ENCODE measurements at places on chromosomes 5 and 9.

DNA sequence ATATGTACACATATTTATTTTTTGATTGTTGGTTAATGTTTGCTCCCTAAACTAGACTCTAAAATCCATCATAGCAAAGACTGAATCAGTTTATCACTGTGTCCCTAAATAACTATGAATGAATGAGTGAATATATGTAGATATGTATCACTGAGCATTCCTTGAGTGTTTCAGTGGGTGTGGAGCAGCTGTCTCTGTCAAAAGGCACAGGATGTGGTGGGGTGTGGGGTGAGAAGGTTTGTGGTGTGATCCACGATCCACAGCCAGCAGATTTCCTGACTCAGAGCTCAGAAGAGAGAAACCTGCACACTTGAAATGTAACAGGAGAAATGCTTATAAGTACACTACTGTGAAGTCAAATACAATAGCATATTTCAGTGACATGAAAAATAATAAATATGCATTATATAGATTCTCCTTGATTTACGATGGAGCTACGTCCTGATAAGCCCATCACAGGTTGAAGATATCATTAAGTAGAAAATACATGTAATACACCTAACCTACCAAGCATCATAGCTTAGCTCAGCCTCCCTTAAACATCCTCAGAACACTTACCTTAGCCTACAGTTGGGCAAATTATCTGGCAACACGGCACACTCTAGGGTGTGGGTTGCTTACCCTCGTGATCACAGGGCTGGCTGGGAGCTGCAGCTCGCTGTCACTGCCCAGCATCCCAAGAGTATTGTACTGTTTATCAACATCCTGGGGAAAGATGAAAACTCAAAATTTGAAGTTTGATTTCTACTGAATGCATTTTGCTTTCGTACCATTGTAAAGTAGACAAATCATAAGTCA is 287.0 kb downstream of the GAS1 start:
- DNase-seq, result peak; percentile 90
- H3K27ac ChIP-seq, result peak overlapping the region; percentile 39
- H3K27me3 ChIP-seq, result no peaks in the 10 kb centered on the region
- no peaks in the 10 kb centered on the region for H3K36me3 ChIP-seq

DNA sequence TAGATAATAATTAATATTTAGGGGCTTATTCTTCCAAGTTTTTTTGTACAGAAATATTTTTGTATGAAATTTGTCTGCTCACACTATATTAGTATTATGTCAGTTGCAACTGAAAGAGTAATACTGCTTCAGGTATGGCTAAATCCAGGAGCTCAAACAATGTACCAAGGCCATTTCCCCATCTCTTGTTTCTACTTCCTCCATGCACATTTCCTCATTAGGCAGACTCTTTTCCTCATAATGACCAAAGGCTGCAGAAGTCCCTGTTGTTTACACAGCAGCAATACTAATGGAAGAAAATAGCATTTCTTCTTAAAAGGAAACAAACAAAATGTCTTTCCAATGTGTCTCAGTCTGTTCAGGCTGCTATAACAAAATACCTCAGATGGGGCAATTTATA is 9.2 kb upstream of the OTULINL start:
- H3K27me3 ChIP-seq, result peaks cover 28% of the 10 kb centered on the region
- no peak overlapping the region for H3K4me3 ChIP-seq
- no peaks in the 10 kb centered on the region for H3K4me1 ChIP-seq
- no peak for DNase-seq
- H3K27ac ChIP-seq, result no peak overlapping the region

DNA sequence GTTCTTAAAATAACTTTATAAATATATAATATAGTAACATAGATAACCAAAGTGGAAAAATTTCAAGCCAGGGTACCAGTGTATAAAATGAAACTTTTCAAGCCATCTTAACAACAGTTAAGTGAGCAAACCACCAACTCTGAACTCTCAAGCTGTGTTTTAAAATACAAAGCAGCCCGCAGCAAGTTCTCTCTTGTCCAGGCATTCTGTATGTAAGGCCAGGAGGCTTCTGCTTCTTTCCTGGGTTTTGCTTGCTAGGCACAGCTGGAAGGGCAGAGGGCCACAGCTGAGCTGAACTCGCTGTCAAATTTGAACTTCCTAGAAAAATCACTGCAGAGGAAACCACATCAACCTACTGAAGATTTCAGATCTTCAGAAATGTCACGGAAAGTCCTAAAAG is 6.8 kb upstream of the CTNNAL1 start:
- no peak for DNase-seq
- no peak overlapping the region for H3K4me3 ChIP-seq
- H3K36me3 ChIP-seq, result peaks cover 7% of the 10 kb centered on the region
- no peaks in the 10 kb centered on the region for H3K27me3 ChIP-seq
- no peaks in the 10 kb centered on the region for H3K4me1 ChIP-seq

DNA sequence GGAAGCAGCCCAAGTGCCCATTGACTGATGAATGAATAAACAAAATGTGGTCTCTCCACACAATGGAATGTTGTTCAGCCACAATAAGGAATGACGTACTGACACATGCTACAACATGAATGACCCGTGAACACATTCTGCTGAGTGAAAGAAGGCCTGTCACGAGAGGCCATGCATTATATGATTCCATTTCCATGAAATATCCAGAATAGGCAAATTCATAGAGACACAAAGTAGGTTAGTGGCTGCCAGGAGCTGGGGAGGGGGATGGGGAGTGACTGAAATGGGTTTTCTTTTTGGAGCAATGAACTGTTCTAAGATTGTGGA is 41.4 kb downstream of the BICD2 start:
- no peak overlapping the region for H3K4me3 ChIP-seq
- H3K27me3 ChIP-seq, result no peaks in the 10 kb centered on the region
- no peaks in the 10 kb centered on the region for H3K4me1 ChIP-seq

GRCh38 chr5:174545926-174546325 is 178.5 kb upstream of the MSX2 start:
- H3K4me3 ChIP-seq, result no peak overlapping the region
- no peak overlapping the region for H3K27ac ChIP-seq
- H3K36me3 ChIP-seq, result no peaks in the 10 kb centered on the region
- peaks cover 24% of the 10 kb centered on the region for H3K27me3 ChIP-seq

- H3K27me3 ChIP-seq, result 0 out of 2 replicates have a peak, but pooled peaks cover 4% of the 10 kb centered on the region
- no peak overlapping the region for H3K4me3 ChIP-seq
- no peak for DNase-seq
Observed at GRCh38 chr9:71368157-71368556, 246.7 kb upstream of the TRPM3 start.

DNA sequence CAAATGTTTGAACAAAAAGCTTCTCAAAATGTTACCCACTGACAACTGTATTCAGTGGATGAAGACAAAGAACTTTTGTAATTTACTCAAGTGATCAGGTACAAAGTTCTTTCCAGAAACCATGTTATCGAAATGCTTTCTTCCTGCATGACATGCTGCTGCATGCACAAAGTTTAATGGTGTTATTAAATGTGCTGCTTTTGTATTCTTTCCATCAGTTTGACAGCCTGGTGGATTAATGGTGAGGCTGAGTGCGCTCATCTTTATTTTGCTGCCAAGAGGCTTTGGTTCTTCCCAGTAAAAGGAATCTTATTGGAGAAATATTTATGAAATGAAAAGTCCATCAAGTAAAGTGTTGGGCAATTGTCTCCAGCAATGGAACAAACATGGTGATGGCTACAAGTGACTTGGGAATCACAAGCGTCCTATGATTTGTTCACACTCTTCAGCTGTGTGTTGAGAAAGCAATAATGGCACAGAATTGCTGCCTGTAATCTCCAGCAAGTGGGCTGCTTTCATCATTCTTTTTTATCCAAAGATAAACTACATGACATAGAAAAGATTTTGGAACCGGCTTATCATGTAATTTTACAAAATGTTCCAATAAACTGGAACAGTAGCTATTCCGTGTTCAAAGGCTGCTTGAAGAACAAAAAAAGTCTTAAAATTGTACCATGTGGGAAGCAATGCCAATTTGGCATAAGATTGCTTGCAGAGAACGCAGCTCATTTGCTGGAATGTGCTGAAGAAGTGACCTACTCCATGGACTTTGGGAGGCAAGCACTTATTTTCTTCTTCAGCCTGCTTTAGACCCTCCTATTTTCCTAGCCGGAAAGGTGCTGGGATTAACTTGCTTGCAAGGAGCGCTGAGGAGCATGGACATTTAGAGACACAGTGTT is 153.1 kb downstream of the HSD17B3 start:
- H3K27me3 ChIP-seq, result peaks cover 29% of the 10 kb centered on the region
- H3K4me1 ChIP-seq, result no peaks in the 10 kb centered on the region
- H3K36me3 ChIP-seq, result no peaks in the 10 kb centered on the region
- no peak for DNase-seq

- no peaks in the 10 kb centered on the region for H3K27me3 ChIP-seq
- no peak overlapping the region for H3K27ac ChIP-seq
- no peak overlapping the region for H3K4me3 ChIP-seq
- no peak for DNase-seq
Observed at GRCh38 chr5:55841976-55842375, 9.2 kb upstream of the IL31RA start.

- no peaks in the 10 kb centered on the region for H3K27me3 ChIP-seq
- no peak for DNase-seq
- H3K36me3 ChIP-seq, result no peaks in the 10 kb centered on the region
- no peak overlapping the region for H3K27ac ChIP-seq
- H3K4me1 ChIP-seq, result peaks cover 11% of the 10 kb centered on the region
Observed at GRCh38 chr9:136239983-136240330, 5.7 kb downstream of the QSOX2 start.

GRCh38 chr9:37729499-37729898 is 24.1 kb upstream of the TRMT10B start:
- no peak for DNase-seq
- no peak overlapping the region for H3K27ac ChIP-seq
- H3K36me3 ChIP-seq, result no peaks in the 10 kb centered on the region
- H3K4me3 ChIP-seq, result no peak overlapping the region

GRCh38 chr9:94603259-94604160 is 9.9 kb upstream of the FBP2 start:
- peaks cover 46% of the 10 kb centered on the region for H3K27me3 ChIP-seq
- peak; percentile 71 for DNase-seq
- H3K4me1 ChIP-seq, result no peaks in the 10 kb centered on the region
- no peak overlapping the region for H3K27ac ChIP-seq
- no peak overlapping the region for H3K4me3 ChIP-seq

All from GM23248 (cell line).